ENCODE measurements at places on chromosomes 2 and 18. TPM values are rescaled to one million over a fixed set of nuclear protein-coding genes. Genes with fewer than 3 reads are reported as not detected.

PKDCC gene
- total RNA-seq: 71.0 TPM

FAP gene
- 0.18 TPM for total RNA-seq

DES gene
- 41.5 TPM for total RNA-seq

DNA sequence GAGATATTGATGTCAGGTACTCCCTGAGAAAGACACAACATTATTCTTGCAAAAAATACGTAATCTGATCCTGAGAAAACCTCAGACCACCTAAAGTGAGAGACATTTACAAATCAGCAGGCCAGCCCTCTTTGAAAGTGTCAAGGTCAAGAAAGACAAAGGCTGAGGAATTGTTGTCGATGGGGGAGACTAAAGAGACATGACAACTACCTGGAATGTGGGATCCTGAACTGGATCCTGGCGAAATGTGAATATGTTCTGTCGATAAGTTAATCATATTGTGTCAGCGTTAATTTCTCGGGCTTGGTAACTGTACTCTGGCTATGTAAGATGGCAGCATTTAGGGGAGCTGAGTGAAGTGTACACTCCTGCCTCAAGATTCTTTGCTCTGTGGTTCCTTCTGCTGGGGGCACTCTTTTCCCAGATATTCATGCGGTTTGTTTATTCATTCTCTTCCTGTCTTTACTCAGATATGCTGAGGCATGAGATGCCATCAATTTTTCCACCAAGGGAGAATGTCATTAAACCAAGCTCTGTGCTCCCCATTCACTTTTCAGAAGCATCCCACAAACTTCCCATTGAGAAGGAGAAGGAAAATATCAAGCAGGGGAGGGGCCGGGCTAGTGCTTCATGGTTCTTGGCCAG, 154.9 kb downstream of the CAPN13 start:
- no peak for DNase-seq
- H3K27me3 ChIP-seq: no peaks in the 10 kb centered on the region

DNA sequence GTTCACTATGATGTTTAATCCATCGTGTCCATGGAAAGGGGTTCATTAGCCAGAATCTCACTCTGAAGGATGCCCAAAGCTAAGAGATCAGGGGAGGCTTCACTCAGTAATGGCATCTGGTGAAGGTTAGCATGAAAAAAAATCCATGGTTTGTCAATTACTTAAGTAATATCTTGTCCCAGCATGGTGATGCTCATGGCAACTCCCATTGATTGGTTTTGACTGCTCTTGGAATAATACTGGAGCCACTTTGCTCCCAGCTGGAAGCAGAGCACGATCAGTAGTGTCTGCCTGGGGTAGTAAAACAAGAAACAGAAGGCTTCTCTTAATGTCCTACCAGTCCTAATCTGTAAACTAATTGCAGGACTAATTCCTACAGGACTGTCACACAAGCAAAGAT, 799.4 kb downstream of the CNTNAP5 start:
- DNase-seq: no peak
- H3K27me3 ChIP-seq: no peaks in the 10 kb centered on the region
- no peaks in the 10 kb centered on the region for H3K36me3 ChIP-seq
- H3K4me1 ChIP-seq: no peaks in the 10 kb centered on the region

DNA sequence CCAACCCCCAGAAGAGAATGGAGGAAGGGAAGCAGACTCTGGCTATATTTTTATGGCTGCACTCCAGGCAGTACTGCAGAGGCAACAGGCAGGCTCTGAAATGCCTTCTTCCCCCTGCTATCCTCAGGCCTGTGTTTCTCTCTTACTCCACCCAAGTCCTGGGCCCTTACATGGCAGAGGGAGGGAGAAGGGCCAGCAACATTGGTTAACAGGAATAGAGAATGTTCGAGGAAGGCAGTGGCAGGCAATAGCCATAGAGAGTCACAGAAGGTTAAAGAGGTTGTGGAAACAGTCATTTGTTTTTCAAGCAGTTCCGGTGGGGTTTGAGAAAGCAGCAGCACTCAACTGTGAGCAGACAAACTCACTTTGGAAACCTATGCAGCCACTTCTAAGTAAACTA, 15.1 kb upstream of the DARS1 start:
- no peaks in the 10 kb centered on the region for H3K4me1 ChIP-seq
- no peak for DNase-seq
- H3K27me3 ChIP-seq: no peaks in the 10 kb centered on the region
- no peak overlapping the region for H3K27ac ChIP-seq

- H3K36me3 ChIP-seq: no peaks in the 10 kb centered on the region
These were observed 385.2 kb downstream of the ARHGAP15 start for GRCh38 chr2:143514413-143514812.

DNA sequence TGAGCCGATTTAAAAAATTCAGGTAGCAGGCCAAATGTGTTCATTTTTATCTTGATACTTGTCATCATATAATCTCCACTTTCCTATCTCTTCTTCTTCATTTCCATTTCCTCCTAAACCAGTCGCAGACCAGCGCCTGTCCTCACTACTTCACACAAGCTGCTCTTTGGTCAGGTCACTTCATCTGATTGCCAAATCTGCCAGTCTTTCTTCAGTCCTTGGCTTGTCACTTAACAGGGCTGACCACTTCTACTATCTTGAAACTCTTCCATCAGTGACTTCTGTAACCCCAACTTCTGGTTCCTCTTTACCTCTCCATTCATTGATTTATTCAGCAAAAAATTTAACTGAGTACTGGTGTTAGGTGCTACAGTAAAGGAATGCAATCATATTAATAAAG, 18.0 kb upstream of the SPRED2 start:
- no peaks in the 10 kb centered on the region for H3K4me1 ChIP-seq
- DNase-seq: no peak
- no peaks in the 10 kb centered on the region for H3K36me3 ChIP-seq
- no peak overlapping the region for H3K4me3 ChIP-seq

All from adrenal gland (tissue), 19 donors.